ENCODE measurements at places on chromosomes 11 and 22.

GRCh38 chr11:86274999-86275398 is 27.0 kb upstream of the HIKESHI start:
- no peak for DNase-seq

DNA sequence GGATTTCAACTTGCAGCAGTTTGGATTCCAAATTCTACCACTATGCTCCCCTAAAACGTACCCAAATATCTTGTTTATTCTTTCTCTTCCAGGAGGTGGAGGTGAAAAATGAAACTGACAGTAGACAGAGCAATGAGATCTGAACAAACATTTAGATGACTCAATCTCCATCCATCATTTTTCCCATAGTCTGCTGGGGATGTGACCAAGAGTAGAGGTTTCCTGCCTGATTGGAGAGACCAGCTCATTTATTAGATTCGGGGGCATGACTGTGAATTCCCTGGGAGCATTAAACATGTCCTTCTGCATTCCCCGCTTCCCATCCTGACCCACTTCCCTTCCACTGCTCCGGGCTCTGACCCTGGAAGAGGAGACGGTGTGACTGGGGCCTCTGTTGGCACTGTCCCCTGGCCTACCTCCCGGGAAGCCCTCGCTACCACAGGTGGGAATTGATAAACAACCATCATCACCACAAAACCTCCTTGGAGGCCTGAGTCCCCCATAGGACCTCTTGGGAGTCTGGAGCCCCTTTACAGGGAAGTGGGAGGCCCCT is 20.3 kb downstream of the DKK3 start:
- DNase-seq, result no peak

- no peak for DNase-seq
These were observed 9.1 kb downstream of the UCP3 start for GRCh38 chr11:73999581-74000306.

DNA sequence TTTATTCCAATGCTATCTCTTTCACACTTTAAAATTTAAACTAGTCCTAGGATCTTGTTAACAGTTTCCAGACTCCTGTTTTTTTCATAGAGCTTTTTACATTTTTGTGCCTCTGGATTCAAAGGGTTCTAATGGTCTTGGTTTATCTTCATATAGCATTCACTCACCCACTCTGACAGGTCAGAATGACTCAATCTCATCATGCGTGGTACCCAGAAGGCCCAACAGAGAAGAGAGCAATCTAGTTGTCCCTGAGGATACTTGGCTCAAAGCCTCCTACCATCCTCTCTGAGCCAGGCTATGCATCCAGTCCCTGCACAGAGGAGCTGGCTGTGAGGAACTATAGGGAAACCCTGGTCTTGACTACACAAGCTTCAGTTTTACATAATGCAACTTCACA is 27.5 kb downstream of the MAML2 start:
- DNase-seq, result no peak

GRCh38 chr11:18368221-18368620 is 26.1 kb upstream of the LDHA start:
- no peak for DNase-seq

- DNase-seq, result no peak
These were observed 97.9 kb downstream of the MORC2 start for GRCh38 chr22:30870451-30871345.

- DNase-seq, result no peak
These were observed 10.4 kb downstream of the MYRF start for GRCh38 chr11:61762798-61763197.

DNA sequence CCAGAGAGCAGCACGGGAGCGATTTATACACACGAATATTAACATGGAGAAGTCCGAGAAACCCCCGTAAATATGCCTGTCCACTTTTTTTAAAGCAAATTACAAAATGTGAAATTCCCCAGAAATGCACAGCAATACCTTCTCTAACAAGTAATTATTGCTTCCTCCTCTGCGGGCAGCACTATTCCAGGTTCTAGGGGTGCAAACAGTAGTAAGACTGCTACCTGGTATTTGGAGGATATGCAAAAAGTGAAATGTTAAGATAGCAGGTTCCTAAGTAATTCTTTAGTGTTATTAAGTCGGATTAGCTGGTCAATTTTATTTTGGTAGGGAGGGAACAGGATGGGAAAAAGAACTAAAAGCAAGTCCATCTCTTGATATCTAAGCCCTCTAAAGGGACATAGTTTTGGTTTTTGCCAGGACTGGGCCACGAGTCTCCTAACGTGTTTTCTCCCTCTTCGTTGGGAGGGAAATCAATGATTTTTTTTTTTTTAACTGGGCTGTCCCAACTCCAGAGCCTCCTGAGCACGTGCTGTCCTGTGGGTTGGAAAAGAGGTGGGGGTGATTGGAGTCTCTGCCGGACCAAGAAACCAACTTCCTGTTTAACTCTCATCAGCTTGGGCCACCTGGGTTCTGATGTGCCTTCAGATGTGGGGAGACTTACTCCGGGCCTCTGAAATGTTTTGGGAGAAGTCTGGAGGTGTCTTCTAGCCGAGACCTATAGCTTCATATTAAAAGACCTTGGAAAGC is 1.7 kb upstream of the XBP1 start:
- no peak for DNase-seq

- no peak for DNase-seq
These were observed 275.8 kb downstream of the FAT3 start for GRCh38 chr11:92500453-92500852.

- DNase-seq, result peak; percentile 20
These were observed 5.9 kb downstream of the YWHAH start for GRCh38 chr22:31950226-31950625.

GRCh38 chr11:12746593-12747097 is 72.4 kb downstream of the TEAD1 start:
- DNase-seq, result no peak

DNA sequence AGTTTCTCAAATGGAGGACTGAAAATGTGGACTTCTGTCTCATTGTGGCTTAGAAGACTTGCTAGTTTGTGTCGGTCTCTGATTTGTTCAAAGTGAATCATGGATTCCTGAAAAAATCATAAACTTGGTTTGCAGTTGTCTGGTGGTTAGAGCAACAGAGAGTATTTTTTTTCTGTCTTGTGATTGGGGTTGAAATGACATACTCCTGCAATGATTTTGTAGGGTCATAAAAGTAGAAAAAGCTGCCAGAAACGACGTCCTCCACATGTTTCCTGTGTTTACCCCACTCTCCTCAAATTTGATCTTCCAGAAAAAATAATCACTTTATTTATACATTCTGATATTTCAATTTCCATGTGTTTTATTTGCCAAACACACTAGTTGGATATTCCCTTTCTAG is 219.2 kb upstream of the PGR start:
- DNase-seq, result no peak

GRCh38 chr11:84465040-84465439 is 1162.1 kb downstream of the DLG2 start:
- DNase-seq, result no peak

GRCh38 chr11:126392633-126393013 is 37.1 kb downstream of the ST3GAL4 start:
- DNase-seq, result no peak

GRCh38 chr11:68657021-68657780 is 27.1 kb upstream of the GAL start:
- DNase-seq, result no peak

DNA sequence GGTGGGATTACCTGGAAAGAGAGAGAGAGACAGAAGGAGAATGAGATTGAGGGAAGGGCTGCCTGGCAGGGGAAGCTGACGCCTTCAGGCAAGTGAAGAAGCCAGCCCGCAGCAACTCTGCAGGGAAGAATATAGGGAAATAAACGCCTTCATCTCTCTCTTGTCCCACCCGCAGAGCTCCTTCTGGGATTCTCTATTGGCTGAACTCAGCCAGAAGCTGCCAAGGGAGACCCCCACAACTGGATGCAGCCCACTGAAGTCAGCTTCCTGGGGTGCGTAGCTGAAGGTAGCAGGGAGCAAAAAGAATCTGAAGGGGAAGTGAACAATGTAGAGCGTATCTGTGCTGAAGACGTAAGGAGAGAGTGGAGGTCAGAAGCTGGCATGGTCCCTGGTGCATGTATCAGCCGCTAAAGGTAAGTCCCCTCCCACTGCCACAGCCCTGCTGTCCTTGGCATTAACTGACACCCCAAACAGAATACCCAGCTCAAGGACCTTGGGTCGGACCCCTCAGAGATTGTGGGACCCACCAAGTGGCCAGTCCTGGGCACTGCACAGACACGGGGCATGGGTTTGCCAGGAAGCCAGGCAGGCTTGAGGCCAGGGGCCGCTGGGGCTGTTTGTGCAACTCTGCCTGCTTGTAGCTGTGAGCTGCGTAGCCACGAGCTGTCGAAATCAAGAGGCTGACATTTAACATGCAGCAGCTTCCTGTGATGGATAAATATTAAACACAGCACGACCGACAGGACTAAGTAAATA is 469.9 kb downstream of the MN1 start:
- no peak for DNase-seq

DNA sequence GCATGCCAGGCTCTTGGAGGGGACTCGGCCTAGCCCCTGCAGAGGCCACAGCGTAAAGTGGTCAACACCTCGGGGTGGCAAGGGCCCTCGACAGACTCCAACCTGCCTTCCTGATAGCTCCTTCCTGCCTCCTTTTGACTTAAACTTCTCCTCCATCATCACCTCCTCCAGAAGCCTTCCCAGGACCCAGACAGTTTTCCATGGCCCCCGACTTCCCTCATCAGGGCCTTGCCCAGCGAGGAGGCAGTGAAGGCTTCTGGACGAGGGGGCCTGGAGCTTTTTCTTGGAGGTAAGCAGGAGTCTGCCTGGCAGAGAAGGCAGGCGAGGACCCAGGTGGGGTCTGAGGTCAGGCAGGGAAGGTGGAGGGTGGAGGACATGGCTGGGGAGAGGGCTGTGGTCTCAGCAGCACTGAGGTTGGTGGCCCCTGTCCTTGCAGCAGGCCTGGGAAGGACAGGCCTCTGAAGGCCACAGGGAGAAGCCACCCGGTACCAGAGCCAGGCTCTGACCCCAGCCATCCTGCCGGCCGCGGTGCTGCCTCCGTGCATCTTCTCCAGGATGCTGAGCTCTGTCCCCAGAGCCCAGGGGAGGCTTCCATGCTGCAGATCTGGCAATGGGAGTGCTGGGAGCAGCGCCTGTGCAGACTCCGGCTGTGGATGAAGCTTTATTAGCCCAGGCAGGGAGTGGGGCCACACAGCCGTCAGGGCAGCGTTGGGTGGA is 81.4 kb downstream of the WNT7B start:
- DNase-seq, result no peak

DNA sequence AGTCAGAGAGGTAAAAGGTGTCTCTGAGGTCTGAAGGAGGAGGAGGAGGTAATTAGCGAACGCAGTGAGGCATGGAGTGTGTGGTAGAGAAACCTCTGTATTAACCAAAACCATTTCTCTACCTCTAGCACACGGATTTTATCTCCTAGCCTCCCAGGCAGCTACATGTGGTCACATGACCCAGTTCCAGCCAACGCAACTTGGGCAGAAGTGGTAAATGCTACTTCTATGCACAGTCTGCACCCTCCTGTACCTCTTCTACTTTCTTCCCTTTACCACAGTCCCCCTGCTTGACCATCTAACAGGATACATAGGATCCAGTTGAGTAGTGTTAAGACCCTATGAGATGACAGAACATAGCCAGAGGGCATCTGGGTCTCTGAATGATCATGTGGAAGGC is 95.7 kb downstream of the XRRA1 start:
- no peak for DNase-seq

DNA sequence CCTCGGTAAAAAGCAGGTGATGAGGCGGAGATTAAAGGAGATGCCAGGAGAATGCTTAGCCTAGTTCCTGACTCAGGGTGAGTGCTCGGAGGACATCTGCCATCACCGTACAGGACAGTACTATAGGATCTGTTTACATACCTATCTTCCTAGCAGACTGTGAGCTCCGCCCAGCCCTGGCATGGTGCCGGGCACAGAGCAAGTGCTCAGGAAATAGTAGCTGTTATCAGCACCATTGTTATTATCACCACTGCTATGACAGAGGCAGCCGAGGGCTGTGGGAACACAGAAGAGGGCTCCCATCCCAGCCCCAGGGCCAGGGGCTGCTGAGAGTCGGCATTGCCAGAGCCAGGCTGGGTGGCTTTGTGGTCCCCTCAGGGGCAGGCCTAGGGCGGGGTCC is 642 bp upstream of the SEPTIN3 start:
- DNase-seq, result no peak

- no peak for DNase-seq
These were observed 100.5 kb upstream of the IGLL5 start for GRCh38 chr22:22787151-22787550.

DNA sequence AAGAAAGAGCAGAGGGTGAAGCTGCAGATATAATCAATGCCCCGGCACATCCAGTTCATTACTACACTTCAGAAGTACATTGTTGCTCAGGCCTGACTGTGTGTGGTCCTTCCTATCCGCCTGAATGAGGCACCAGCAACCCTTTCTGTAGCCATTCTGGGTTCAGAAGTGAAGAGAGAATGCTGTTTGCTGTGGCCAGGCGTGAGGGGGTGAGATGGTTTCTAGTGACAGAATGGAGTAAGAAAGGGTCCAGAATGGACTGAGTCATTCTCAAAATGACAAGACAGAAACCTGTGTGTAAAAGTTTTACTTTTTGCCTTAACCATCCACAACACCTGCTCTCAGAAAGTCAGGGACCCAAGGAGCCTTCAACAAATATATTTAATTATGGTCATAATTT is 334.8 kb downstream of the GUCY1A2 start:
- DNase-seq, result no peak

DNA sequence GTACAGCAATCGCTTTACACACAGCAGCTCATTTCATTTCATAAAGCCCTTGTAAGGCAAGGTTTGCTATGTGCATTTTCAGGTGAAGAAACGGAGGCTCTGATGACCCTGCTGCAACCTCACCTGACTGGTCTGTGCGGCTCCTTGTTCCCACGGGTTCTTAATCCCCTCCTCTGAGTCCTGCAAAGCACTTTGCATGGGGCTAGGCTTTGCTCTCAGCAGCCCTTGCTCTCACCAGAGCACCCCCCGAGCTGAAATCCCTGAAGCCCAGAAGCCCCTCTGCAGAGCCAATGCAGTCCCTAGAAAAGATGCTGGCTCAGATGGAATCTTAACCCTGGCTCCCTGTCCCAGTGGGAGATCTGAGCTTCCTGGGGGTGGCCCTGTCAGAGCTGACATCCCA is 11.0 kb upstream of the APOL6 start:
- DNase-seq, result no peak

GRCh38 chr22:49261616-49262015 is 566.1 kb downstream of the BRD1 start:
- DNase-seq, result no peak

- DNase-seq, result no peak
These were observed 15.3 kb downstream of the CLPB start for GRCh38 chr11:72418834-72419560.

GRCh38 chr11:59770869-59771268 is 15.7 kb downstream of the STX3 start:
- no peak for DNase-seq
